Left lung (tissue), 14 donors: ENCODE measurements at places on chromosomes 6 and 20. TPM values are rescaled to one million over a fixed set of nuclear protein-coding genes. Genes with fewer than 3 reads are reported as not detected.

KCNK5 gene
- polyA plus RNA-seq: 22.5 TPM

GLP1R gene
- polyA plus RNA-seq: 0.85 TPM

KIF13A gene
- polyA plus RNA-seq: 50.0 TPM

HLA-DQA1 gene
- polyA plus RNA-seq: 3.8 TPM

TMEM151B gene
- polyA plus RNA-seq: 0.87 TPM

C6orf118 gene
- polyA plus RNA-seq: 1.6 TPM

POU5F1 gene
- polyA plus RNA-seq: 0.92 TPM

DZANK1 gene
- 10.8 TPM for polyA plus RNA-seq

GABRR1 gene
- not detected for polyA plus RNA-seq

HLA-DMB gene
- 7.4 TPM for polyA plus RNA-seq
